ENCODE measurements at places on chromosomes 16 and 17. TPM values are rescaled to one million over a fixed set of nuclear protein-coding genes. Genes with fewer than 3 reads are reported as not detected.

DNA sequence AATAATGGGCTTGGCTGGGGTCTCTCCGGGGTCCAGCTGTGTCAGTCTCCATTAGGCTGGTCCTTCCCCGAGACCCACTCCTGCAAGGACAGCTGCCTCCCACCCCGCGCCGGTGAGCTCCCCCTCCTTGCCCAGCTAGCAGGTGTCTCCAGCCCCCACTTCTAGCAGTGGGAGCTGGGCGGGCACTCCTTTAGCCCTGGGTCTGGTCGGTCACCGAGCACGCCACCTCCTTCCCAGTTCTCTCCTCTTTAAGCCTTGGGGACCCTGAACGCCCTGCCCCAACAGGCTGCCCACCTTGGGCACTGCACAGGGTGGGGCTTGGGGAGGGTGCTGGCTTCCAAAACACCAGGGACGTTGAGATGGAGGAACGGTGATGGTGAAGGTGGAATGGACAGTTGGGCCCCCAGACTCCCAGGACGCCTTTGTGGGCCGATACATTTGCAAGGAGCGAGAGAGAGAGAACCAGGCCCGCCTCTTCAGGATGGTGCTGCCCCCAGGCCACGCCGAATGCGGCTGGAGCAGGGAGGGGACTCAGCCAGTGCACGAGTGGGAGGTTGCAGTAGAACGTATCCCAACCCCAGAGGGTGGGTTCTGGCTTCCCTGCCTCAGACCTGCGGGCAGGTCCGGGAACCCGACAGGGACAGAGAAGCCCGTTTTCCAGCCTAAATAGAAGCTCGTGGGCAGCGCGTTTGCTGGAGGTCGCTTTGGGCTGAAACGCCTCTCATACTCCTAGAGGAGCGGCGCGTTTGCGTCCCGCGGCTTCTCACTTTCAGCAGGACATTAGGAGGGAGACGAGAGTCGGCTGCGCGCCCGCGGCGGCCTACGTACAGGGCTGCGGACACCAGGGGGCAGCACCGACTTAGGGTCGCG is 10.7 kb downstream of the TBX2 start:
- no peaks in the 10 kb centered on the region for H3K27me3 ChIP-seq
- peak overlapping the region; percentile 96 for H3K27ac ChIP-seq
- peak; percentile 88 for DNase-seq
- H3K36me3 ChIP-seq: peaks cover 1% of the 10 kb centered on the region

- H3K36me3 ChIP-seq: no peaks in the 10 kb centered on the region
- H3K4me3 ChIP-seq: no peak overlapping the region
- no peak overlapping the region for H3K27ac ChIP-seq
- no peaks in the 10 kb centered on the region for H3K27me3 ChIP-seq
- no peaks in the 10 kb centered on the region for H3K4me1 ChIP-seq
- no peak for DNase-seq
These were observed 93.4 kb downstream of the SSH2 start for GRCh38 chr17:29836643-29837042.

DNA sequence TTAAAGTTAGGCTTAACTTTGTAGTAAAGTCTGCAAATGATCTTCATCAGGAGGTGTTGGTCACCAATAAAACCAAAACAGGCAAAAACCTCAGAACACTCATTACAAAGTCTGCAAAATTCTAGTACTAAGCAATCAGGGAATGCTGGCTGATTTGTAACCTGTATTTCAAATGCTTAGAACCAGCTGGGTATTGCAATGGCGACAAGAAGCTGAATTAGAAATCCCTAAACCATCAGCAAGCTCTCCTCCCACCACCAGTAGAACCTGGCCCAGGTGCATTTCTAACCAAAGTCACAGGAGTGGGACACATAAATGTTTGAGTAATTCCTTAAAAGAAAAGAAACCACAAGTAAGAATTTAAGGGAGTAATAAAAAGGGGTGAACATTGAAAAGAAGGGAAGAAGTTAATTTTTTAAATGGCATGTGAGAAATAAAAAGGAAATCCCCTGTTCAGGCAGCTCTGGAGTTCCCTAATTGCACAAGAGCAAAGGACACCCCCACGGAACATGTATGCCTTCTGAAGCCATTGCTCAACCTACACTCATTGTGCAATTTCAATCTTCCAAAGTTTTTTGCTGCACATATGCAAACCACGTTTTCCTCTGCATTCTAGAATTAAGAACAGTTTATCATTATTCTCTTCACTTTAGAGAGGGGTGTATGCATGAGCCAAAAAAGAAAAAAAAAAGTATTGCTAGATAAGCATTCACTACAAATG is 102.9 kb downstream of the HIC1 start:
- no peaks in the 10 kb centered on the region for H3K4me1 ChIP-seq
- H3K27ac ChIP-seq: no peak overlapping the region
- H3K27me3 ChIP-seq: no peaks in the 10 kb centered on the region

DNA sequence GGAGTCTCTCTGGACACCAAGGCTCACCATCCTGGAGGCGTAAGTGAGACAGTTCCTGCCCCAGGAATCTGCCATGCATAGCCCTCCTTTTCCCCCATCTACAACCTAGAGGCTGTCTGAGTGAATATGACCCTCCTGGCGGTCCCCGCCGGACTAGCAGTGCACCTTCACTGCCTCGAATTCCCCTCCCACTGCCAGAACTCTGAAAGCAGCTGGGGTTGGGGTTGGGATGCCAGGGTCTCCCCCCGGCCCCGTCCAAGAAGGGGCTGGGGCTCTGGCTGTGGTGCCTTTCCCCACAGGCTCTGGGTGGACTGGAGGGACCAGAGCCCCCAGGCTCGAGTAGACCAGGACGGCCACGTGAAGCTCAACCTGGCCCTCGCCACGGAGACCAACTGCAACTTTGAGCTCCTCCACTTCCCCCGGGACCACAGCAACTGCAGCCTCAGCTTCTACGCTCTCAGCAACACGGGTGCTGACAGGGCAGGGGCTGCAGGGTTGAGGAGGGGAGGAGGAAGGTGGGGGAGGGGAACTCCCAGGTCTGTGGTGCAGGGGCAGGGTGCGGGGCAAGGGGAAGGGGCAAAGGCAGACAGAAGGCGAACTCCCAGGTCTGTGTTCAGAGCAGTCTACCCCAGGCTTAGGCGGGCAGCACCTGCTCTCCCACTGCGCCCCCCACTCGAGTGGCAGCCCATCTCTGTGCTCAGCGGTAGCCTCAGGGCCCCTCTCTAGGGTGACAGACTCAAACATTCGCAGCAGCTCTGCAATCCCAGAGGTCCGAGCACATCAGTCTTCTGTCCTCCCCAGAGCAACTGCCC is 1.2 kb downstream of the ZACN start:
- no peak overlapping the region for H3K27ac ChIP-seq
- peaks cover 18% of the 10 kb centered on the region for H3K27me3 ChIP-seq
- H3K36me3 ChIP-seq: peaks cover 24% of the 10 kb centered on the region
- no peak overlapping the region for H3K4me3 ChIP-seq
- H3K4me1 ChIP-seq: peaks cover 14% of the 10 kb centered on the region

The ANKFN1 gene
- total RNA-seq: not detected

GRCh38 chr17:50332196-50332595 is 13.7 kb upstream of the XYLT2 start:
- no peak for DNase-seq
- no peak overlapping the region for H3K27ac ChIP-seq
- no peaks in the 10 kb centered on the region for H3K27me3 ChIP-seq
- no peaks in the 10 kb centered on the region for H3K4me1 ChIP-seq
- H3K4me3 ChIP-seq: no peak overlapping the region

- H3K36me3 ChIP-seq: peaks cover 24% of the 10 kb centered on the region
- peaks cover 8% of the 10 kb centered on the region for H3K4me1 ChIP-seq
- peak overlapping the region; percentile 86 for H3K27ac ChIP-seq
- DNase-seq: no peak
These were observed 54.5 kb downstream of the TUBD1 start for GRCh38 chr17:59838052-59838916.

- H3K4me3 ChIP-seq: no peak overlapping the region
- no peak overlapping the region for H3K27ac ChIP-seq
- no peaks in the 10 kb centered on the region for H3K36me3 ChIP-seq
- no peak for DNase-seq
- H3K4me1 ChIP-seq: no peaks in the 10 kb centered on the region
These were observed 35.7 kb downstream of the NOS2 start for GRCh38 chr17:27764589-27764988.

The ABCA6 gene
- 37.4 TPM for total RNA-seq

The BCAR1 gene
- total RNA-seq: 243 TPM

GRCh38 chr17:28570716-28571360 is 486 bp downstream of the PIGS start:
- no peaks in the 10 kb centered on the region for H3K27me3 ChIP-seq
- no peak for DNase-seq
- peak overlapping the region; percentile 95 for H3K4me3 ChIP-seq
- no peaks in the 10 kb centered on the region for H3K36me3 ChIP-seq
- peak overlapping the region; percentile 85 for H3K27ac ChIP-seq

The MPV17L gene
- total RNA-seq: 0.75 TPM

- H3K27ac ChIP-seq: no peak overlapping the region
- H3K4me1 ChIP-seq: no peaks in the 10 kb centered on the region
- no peaks in the 10 kb centered on the region for H3K27me3 ChIP-seq
- H3K36me3 ChIP-seq: no peaks in the 10 kb centered on the region
These were observed 326.7 kb upstream of the CDH5 start for GRCh38 chr16:66039793-66040192.

GRCh38 chr16:83669456-83669855 is 138.3 kb upstream of the HSBP1 start:
- H3K27me3 ChIP-seq: no peaks in the 10 kb centered on the region
- no peak overlapping the region for H3K27ac ChIP-seq
- no peaks in the 10 kb centered on the region for H3K4me1 ChIP-seq
- DNase-seq: no peak

The ABCA3 gene
- total RNA-seq: 25.9 TPM

DNA sequence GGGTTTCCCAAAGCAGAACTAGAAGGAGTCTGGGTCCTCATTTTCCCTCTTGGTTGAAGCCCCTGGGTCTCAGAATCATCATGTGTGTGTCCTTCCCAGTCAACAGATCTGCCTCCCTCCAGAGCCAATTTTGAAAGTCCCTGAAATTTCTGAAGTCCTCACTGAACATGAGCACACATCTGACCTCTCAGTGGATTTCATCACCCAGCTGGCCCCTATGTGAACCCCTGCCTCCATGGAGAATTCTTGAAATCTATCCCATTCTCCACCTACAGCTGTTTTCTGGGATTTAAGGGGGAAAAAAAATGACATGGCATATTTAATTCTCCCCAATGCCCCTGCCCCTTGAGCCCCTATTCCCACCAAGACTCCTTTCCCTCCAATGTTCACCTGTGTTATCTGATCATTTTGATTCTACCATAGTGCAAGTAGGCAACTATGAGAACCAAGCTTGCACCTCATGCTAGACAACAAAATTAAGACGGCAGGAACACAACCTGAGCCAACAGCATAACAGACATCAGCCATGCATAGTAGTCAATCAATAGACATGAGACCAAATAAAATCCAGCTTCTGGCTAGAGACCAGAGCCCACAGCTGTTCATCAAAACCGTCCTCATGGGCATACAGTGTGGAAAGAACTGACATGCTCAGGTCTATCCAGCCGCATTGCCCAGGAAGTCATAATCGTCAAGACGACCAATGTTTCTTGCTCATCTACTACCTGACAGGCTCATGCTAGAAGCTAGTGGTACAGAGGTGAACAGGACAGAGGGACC is 14.9 kb downstream of the SOX9 start:
- H3K27ac ChIP-seq: no peak overlapping the region
- H3K4me3 ChIP-seq: no peak overlapping the region
- DNase-seq: no peak

- no peaks in the 10 kb centered on the region for H3K27me3 ChIP-seq
- H3K36me3 ChIP-seq: no peaks in the 10 kb centered on the region
- peak overlapping the region; percentile 87 for H3K4me3 ChIP-seq
- DNase-seq: peak; percentile 82
- H3K27ac ChIP-seq: peak overlapping the region; percentile 97
These were observed 1.5 kb downstream of the PHLPP2 start for GRCh38 chr16:71722801-71723536.

The CRYM gene
- total RNA-seq: not detected

DNA sequence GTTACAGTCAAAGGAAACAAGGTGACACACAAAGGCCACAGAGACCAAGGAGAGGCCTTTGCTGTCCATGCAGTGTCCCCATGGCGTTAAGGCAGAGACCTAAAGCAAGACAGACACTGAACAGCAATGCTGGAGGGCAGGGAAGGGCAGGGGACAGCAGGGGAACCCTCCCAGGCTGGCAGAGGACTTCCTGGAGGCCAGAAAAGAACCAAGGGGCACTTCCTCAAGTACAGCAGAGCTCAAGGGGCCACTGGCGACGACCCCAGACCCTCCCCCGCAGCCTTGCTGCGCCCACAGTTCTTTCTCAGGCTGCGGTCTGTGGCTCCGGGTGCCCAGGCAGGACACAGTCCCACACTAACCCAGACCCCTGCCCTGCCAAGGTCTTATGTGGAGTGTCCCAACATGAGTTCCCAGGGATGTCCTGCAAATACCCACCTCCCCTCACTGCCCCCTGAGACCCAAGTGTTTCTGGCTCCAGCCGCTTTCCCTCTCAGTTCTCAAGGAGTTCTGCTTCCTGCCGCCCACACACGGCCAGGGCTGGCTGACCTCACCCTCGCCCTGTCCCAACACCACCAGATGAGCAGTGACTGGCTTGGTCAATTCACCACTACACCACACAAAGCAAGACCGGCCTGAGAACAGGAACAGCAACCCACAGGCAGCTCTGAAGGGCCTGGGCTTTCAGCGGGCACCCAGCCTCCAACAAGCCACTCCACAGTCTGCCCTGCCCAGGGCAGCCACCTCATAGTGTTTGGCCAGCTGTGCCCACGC is 4.2 kb downstream of the CLCN7 start:
- DNase-seq: no peak
- no peak overlapping the region for H3K27ac ChIP-seq
- H3K36me3 ChIP-seq: no peaks in the 10 kb centered on the region
- no peaks in the 10 kb centered on the region for H3K27me3 ChIP-seq
- peaks cover 16% of the 10 kb centered on the region for H3K4me1 ChIP-seq

DNA sequence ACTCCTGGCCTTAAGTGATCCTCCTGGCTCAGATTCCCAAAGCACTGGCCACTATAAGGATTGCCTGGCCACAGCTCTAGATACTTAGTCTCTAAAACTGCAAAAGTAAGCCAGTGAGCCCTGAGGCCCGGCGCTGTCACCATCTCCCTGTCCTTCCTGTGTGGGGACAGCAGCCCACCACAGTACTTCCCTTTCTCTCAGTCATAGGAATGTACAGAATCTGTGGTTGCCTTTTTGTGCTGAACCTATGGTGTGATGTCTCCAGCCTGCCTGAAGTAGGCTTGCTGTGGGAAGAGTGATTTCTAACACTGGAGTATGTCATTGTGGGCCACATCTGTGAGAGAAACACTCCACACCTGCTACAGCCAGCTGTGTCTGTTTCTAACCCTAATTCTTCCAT is 24.7 kb downstream of the NTAN1 start:
- H3K36me3 ChIP-seq: peaks cover 76% of the 10 kb centered on the region
- no peaks in the 10 kb centered on the region for H3K27me3 ChIP-seq
- H3K27ac ChIP-seq: no peak overlapping the region
- no peaks in the 10 kb centered on the region for H3K4me1 ChIP-seq
- no peak for DNase-seq
- H3K4me3 ChIP-seq: no peak overlapping the region

- no peak for DNase-seq
- H3K4me1 ChIP-seq: no peaks in the 10 kb centered on the region
- no peaks in the 10 kb centered on the region for H3K27me3 ChIP-seq
- no peak overlapping the region for H3K4me3 ChIP-seq
These were observed 250.8 kb downstream of the STX8 start for GRCh38 chr17:9324864-9325263.
